ENCODE measurements at places on chromosomes 1 and 21.

DNA sequence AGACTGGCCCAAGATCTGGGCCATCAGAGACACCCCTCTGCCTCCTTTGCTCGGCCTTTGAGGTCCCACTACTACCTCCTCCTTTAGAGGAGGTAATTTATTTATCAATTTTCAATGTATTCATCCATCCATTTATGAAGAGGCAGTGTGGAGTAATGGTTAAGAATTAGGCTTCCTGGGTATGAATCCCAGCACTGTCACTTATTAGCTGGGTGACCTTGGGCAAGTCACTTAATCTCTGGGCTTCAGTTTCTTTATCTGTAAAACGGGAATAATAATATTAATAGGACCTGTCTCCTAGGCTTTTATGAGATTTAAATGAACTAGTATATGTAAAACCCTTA is 1.7 kb downstream of the NR0B2 start:
- no peak for DNase-seq

GRCh38 chr21:44260791-44261631 is 686 bp downstream of the DNMT3L start:
- no peak for DNase-seq

DNA sequence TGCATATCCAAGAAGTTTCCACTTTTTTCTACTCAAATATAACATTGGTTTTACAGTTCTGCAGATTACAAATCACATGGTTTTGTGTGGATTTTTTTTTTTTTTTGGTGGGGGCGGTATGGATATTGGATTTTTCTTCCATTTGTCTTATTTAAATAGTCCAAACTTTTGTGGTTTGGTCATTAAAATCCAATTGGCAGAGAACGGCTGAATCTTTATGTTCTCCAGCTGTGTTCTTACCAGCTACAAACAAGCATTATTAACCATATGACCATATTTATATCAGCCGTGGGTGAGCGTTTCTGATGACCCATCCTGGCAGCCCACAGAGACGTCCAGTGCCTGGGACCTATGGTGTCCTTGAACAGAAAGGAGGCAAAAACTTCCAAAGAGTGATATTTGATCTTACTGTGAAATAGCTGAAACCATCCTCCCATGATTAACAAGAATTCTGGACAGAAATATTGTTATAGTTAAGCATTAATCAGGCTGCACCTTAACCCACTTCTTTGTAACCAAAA is 200.4 kb downstream of the LYPLAL1 start:
- no peak for DNase-seq

- no peak for DNase-seq
These were observed at the start of gene ESRRG for GRCh38 chr1:216723274-216723780. Gene ESRRG, minus strand, starts transcription at chr1:216723429. Its CDS starts 130 bp downstream, at chr1:216723299.

GRCh38 chr1:6414881-6415626 is 4.7 kb downstream of the HES2 start:
- no peak for DNase-seq

GRCh38 chr1:11784993-11785769 is 20.6 kb downstream of the MTHFR start:
- DNase-seq = no peak

DNA sequence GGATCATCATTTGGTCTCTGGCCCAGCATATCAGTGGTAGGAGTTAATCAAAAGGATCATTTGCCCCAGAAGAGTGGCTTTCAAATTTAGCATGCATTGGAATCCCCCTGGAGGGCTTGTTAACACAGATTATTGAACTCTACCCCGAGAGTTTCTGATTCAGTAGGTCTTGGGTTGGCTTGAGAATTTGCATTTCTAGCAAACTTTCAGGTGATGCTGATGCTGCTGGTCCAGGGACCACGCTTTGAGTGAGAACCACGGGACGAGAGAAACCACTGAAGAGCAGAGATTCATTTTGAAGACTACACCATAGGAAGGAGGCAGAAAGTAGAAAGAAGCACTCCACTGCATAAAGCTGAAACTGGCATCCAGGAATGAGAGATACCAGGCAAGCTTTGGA is 81.3 kb upstream of the DUSP10 start:
- DNase-seq = no peak

DNA sequence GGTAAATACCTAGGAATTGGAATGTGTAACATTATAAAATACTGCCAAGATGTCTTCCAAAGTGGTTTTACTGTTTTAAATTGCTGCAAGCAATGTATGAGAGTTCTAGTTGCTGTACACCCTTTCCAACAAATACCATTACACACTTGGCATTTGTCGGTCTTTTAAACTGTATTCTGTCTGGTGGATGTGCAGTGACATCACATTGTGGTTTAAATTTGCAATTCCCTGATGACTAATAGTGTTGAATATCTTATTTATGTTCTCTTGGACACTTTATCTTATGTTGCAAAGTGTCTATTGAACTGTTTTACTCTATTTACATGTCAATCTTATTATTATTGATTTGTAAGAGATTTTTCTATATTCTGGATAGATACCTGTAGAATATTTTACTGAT is 561.2 kb upstream of the B3GALT2 start:
- DNase-seq = no peak

DNA sequence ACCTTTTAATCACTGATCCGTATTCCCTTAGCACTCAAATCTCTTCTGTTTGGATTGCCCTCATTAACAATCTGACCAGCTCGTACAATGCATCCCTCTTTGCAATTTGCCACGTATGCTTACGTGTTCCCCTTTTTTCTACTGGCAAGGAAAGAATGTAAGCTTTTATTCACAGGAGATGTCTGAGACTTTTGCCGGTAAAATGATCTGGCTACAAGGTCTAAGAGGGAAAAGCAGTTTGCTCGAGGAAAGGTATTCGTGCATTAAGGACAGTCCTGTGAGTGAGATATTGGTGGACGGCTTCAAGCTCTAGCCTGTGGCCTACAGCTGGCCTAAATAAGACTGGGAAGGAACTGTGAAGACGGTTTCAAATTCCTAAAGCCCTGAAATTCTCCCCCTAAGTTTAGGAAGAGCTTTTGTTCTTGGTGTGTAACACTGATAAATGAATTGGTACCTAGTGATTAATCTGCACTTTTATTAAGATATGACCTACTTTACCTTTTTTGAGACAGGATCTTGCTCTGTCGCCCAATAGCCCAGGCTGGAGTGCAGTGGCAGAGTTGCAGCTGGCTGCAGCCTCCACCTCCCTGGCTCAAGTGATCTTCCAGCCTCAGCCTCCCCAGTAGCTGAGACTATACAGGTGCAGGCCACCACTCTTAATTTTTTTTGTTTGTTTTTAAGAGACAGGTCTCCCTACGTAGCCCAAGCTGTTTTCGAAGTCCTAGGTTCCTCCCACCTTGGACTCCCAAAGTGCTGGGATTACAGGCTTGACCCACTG is 895 bp upstream of the UBR4 start:
- DNase-seq = no peak

- peak; percentile 33 for DNase-seq
These were observed 34.3 kb upstream of the ECE1 start for GRCh38 chr1:21324368-21325141.

- DNase-seq = no peak
These were observed 19.0 kb downstream of the RASSF5 start for GRCh38 chr1:206526064-206526911.

DNA sequence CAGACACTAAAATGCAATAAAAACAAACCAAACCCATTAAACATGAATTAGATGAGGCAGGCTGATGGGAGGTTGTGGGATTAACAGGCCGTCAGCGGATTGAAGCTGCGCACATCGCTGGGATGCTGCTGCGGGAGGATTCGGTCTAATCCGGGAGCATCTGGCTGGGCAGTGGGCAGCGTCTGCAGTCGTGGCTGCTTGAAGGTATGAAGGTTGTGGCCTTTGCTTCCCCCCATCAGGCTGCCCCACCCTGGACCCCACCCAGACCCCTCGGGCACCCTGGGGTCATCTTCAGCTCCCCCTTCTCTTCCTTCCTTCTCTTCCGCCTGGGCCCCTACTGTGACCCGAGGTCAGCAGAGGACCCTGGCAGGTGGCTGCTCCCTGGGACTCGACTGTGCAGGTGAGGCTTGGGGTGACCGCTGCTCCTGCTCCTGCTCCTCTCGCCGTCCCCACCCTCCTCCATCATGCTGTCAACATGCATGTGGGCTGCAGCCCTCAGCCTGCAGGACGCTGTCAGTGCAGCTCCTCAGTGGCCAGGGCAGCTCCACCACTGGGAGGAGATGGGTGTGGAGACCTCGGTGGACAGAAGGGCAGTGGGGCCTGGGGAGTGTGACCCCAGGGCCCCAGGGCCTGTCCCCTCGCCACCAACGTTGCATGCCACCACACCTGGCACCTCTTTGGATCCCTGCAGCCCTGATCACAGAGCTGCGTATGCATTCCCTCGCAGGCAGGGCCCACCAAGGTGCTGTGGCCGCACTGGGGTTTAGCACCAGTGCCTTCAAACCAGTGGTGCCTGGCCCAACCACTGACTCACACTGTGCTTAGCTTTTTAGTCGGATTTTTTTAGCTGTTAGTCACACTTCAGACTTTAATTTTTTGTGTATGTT is 112.2 kb upstream of the COL6A1 start:
- no peak for DNase-seq

DNA sequence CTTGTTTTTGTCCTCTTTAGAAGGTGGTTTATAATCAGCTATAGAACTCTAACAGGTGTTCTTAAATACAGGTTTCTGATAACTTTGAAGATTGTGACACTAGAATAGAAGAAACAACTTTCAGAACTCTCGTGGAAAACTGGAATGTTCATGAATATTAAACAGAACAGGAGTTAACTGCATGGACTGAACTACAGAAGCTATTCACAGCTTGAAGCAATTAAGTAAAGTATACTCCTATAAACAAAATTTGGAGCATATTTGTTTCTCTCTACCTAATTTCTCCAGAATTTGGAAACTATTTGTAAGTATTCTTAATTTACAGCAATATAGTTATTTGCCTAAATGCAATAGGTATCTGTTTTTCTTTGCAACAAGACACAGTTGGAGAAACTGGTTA is 824.8 kb downstream of the ADGRL2 start:
- no peak for DNase-seq

- DNase-seq = no peak
These were observed 262.0 kb downstream of the HMCN1 start for GRCh38 chr1:185996211-185996610.

DNA sequence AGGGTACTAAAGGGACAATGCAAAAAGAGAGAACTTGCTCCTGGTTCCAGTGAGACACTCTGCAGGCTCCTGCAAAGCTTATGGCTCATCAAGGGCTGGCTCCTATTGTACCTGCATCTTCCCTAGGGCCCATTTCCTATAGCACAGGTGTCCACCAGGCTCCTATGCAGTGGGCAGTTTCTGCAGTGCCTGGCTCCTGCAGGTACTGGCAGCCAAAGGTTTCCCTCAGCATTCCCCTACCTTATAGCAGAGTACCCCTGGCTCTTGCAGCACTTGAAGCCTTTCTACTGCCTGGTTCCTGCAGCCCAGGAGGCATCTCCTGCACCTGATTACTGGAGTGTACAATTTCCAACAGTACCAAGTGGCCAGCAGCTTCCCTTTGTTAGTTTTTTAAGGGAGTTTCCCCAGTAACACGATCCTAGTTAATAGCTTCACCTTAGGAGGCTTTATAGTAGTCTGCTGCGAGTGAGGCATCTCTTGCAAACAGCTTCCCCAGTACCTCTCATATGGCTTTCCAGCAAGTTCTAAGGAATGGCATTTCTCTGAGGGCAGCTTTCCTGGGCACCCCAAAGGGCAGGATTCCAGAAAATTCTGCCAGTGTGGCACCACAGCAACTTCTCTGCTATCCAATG is 141.7 kb downstream of the DENND1B start:
- no peak for DNase-seq

- no peak for DNase-seq
These were observed 85.2 kb downstream of the HLCS start for GRCh38 chr21:36881228-36881627.

GRCh38 chr1:201309416-201309815 is 26.1 kb downstream of the PKP1 start:
- DNase-seq = no peak

DNA sequence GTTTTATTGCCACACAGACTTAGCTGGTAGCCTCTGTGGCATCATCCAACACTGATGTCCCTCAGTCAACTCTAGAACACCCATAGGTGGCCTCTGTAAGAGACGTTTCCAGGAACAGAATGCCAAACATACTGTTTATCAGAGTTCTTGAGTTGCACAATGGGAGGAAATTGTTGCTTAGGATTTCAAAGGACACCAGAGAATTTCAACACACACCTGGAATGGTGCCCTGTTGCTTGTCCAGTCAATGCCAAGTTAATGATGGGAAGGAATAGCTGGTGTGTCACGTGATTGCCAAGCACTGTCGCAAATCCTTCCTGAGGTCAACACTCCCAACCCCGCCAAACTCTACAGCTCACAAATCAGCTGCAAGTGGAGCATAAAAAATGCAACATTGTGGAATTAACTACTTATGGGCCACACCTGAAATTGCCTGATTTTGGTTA is 28.6 kb upstream of the DUSP23 start:
- DNase-seq = no peak

- no peak for DNase-seq
These were observed 131.6 kb upstream of the IVNS1ABP start for GRCh38 chr1:185448591-185449186.

- DNase-seq = no peak
These were observed 102.0 kb downstream of the BEND5 start for GRCh38 chr1:48674641-48675040.

- no peak for DNase-seq
These were observed 33.3 kb downstream of the TMEM51 start for GRCh38 chr1:15186846-15187151.
